ENCODE measurements at places on chromosomes 4 and X. TPM values are rescaled to one million over a fixed set of nuclear protein-coding genes. Genes with fewer than 3 reads are reported as not detected.
A peak's percentile ranks its signal among the peaks of the same experiment; 100 is the strongest.

- no peak for DNase-seq
Observed at GRCh38 chrX:110268886-110269285, 49.0 kb downstream of the AMMECR1 start.

- DNase-seq: no peak
Observed at GRCh38 chr4:75561789-75562188, 5.9 kb downstream of the ODAPH start.

DNA sequence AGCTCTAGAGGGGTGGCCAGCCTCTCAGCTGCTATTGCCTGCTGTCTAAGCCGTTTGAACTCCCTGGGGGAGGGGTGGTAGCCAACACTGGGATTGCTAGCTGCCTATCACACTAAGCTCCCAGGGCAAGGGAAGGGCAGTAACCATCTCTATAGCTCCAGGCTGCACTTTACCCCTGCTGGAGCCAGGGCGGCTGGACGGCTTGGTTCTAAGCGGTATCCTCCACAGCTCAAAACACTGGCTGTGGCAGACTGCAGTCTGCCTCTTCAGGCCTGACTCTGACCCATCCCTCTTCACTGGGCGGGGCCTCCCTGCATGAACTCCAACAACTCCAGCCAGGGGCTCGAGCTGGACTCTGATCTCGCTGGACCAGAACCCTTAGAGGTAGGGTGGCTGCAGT lies 55.3 kb upstream of the GNRHR start:
- no peak for DNase-seq

LINC00632 gene
- polyA plus RNA-seq: 10.1 TPM

UGT2B7 gene
- polyA plus RNA-seq: 0.40 TPM

DNA sequence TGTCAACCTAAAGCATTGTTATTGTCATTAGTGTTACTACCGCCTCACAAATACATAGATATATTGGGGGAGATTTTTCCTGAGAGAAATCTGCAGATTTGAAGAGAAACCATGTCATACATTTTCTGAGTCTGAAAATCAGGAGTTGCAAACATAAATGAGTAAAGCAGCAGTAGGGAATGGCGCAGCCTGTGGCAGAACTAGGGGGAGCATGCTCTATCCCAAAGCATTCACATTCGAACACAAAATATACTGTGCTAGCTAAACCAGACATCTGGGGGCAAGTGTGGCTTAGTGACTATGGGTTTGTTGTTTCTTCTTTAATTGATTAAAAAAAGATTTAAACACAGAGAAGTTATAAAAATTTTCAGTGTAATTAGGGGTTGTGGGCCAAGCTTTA lies 83.2 kb downstream of the CPE start:
- DNase-seq: no peak

- no peak for DNase-seq
Observed at GRCh38 chr4:110020646-110021443, 108.2 kb downstream of the EGF start.

- DNase-seq: peak; percentile 6
Observed at GRCh38 chr4:75412746-75413145, 101.5 kb downstream of the RCHY1 start.

DNA sequence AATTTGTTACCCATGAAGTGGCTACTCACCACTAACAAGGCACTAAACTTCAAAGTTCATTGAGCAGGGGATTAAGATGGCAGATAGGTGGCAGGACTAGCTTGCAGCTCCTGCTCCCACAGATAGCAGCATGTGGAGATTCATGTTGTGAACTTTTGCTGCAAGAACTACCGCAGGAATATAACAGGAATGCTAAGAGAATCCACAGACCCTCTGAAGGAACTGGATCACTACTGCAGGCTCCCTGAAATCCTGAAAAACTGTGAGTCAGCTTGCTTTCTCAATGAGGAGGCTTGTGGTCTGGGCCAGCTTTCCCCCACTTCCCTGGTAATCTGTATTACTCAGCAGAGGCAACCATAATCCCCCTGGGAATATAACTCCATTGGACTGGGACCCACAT lies 118.5 kb upstream of the VCX2 start:
- DNase-seq: no peak

DNA sequence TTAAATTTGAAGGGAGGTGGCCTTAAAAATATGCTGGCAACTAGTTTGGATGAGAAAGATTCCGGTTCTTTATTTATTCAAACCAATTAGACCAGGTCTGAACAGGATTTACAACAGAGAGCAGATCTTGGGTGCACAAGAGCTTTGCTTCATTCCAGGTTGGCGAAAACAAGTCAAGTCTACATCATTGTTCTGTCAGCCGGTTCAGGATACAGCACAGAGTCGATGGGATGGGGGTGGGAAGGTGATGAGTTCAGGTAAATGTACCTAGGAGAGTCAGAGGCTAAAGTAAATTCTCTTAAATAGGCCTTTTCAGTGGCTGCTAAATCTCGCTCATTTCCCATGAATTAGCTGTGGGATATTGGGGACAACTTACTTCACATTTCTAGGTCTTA lies 882 bp upstream of the STIM2 start:
- no peak for DNase-seq

DNA sequence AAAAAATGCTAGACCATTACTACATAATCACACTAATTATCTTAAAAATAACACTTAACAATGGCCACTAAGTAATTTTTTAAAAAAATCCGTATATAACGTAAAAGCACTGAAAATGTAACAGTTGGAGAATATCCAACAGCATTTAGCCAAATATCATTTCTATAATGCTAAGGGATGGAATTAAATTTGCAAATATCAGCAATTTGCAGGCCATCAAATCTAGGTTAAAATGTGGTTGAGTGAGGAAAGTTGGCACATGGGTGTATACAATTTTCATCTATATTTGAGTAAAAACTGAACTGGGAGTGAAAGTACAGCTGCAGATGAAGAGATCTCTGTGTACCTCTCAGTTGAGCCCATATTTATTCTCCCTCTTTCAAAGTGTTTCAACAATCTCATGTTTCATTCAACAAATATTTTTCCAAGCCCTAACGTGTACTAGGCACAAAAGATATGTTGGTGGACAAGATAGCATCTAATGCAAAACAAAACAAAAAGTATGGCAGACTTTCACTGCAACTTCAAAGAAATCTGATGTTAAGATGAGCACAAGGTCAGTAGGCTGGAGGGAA lies 63.0 kb downstream of the MBNL3 start:
- DNase-seq: no peak

- peak; percentile 86 for DNase-seq
Observed at GRCh38 chr4:145299380-145300076, 119.1 kb upstream of the OTUD4 start.

GRCh38 chr4:35124106-35124505 lies 1120.2 kb downstream of the ARAP2 start:
- no peak for DNase-seq

PACRGL gene
- 16.2 TPM for polyA plus RNA-seq

- peak; percentile 68 for DNase-seq
Observed at GRCh38 chr4:143336781-143337599, at the start of gene GAB1. Gene GAB1 (plus strand): TSS chr4:143336876. CDS start chr4:143337189, 313 bp downstream.

GRCh38 chr4:24657768-24658617 lies 73.6 kb upstream of the DHX15 start:
- no peak for DNase-seq

SPINK2 gene
- polyA plus RNA-seq: not detected

GRCh38 chrX:122787231-122787630 lies 396.8 kb upstream of the GRIA3 start:
- peak; percentile 45 for DNase-seq

DNA sequence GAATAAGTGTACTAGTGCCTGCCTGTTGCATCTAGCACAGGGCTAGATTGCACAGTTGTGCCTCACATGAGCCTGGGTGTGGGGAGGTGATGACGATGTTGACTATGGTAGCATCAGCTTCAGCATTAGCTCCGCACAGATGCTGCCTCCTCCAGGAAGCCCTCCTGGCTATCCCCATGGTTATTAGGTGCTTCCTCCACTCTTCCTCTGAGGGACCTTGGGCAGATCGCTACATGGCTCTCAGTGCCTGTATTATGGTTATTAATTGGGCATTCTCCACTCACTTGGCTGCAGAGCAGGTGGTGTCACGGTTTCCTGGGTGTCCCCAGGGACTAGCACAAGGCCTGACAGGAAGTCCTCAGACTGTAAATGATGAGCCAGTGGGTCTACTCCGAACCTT lies 325.6 kb downstream of the ARHGAP10 start:
- no peak for DNase-seq

GRCh38 chrX:154596290-154596929 lies 11.5 kb downstream of the CTAG1A start:
- DNase-seq: no peak

DNA sequence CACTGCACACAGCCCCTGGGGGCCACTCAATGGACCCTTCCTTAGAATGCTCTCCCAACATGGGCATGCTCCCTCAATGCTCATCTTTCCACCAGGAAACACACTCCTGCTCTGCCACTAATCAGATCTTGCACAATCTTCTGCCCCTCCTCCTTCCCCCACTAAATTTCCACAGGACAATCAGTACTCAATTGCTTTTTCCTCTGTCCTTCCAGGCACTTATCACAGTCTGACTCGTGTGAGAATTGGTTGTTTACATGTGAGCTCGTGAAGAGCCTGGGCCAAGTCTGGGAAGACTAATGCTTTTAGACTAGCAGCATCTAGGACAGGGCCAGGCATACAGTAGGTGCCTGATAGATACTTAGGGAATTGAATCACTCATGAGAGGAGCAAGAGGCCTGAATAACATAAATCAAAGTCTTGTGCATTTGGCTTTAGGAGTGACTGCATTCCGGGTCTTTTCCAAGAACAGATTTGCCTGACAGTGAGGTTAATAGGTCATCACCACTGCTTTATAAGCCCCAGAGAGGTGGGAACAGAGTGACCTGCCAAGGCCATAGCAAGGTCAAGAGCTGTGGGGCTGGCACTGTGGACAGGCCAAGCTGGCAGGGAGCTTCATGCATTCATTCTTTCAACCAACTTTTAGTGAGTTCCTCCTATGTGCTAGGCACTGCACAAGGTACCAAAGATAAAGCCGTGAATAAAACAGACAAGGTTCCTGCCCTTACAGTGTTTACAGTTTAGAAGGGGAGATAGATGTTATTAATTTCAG lies 55.0 kb downstream of the PRPS1 start:
- DNase-seq: peak; percentile 43

DNA sequence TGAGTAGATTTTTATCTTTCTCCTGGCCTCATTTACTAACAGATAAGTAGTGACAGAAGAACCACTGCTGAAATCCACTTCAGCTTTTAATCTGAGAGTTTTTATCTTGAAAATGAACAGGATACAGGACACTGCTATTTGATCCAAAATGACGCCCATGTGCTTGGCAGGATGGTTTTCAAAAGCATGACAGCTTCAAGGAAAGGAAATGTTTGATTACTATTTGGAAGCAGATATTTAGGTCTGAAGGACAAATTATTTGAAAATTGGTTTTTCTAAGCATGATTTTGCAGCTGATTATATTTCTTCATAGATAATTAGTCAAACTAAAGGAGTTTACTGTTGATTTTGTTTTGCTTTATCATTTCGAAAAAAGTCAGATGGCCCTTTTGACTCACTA lies 11.1 kb downstream of the PACRGL start:
- DNase-seq: no peak

BMX gene
- 2.7 TPM for polyA plus RNA-seq

DNA sequence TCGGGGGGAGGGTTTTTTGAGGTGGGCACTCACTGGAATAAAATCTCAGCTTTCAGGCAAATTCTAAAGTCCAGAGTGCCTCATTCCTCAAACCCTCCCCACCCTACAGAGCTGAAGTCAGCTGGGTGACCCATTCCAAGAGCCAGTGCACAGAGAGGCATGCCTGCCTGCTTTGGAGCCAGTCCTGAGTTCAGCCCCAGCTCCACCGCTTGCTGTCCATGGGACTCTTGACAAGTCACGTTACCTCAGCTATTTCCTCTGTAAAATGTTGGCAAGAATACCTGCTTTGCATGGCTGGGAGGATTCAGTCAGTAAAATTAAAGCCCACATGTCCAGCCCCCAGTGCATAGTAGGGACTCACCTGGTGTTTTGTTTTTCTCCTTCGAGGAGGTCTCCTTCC lies 125.9 kb upstream of the PJA1 start:
- DNase-seq: no peak

DNA sequence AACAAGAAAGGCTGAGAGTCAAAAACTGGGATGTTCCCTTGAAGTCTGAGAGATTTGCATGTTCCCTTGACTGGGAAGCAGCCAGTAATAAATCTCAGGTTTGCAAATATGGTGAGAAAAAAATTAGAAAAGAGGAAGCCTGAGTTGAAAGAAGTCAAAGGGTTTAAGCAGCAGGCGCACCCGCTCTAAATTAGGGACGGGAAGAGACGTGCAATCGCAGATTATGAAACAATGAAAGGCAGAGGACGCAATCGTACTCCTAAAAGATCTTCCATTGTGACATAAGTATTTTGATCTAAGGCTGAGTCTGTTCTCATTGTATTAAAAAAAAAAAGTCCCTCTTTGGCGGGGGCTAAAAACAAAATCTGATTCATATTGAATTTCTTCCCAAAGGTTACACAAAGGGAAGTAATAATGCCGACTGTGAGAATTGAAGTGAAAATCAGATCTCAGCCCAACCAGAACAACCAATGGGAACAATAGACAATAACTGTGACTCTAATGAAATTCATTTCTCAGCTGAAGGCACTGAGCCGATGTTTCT lies 28.2 kb downstream of the SAT1 start:
- no peak for DNase-seq

RAB9B gene
- polyA plus RNA-seq: 39.3 TPM

MID2 gene
- polyA plus RNA-seq: 8.3 TPM

DNA sequence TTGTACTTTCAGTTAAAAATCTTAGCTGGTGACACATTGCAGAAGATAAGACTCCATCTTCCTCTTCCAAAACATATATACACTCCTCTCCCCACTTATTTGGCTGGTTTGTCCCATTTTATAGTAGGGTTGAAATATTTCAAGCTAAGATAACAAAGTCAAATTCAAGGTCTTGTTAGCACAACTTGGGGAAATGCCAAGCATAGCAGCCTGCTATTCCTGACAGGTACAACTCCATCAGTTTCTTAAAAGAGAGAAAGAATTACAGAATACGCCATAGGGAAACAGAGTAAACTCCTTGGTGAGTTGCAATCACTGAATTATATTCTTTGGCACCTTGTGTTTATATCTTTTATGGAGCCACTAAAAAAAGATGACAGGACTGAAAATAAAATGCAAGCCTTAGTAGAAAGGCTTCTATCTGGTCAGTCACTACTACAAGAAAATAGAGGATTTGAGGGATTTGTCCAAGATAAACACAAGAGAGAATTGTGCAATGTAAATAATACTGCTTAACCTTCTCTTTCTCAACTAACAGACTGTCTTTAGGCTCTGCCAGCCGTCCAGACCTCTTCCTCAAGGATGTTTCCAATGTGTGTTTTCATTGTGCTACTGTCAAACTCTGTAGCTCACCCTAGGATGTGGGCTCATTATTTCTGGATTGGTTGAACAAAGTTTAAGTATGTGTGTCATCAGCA lies 170.3 kb downstream of the VEGFC start:
- no peak for DNase-seq

HTT-AS gene
- not detected for polyA plus RNA-seq

- no peak for DNase-seq
Observed at GRCh38 chr4:86306816-86307215, 53.0 kb downstream of the MAPK10 start.

DNA sequence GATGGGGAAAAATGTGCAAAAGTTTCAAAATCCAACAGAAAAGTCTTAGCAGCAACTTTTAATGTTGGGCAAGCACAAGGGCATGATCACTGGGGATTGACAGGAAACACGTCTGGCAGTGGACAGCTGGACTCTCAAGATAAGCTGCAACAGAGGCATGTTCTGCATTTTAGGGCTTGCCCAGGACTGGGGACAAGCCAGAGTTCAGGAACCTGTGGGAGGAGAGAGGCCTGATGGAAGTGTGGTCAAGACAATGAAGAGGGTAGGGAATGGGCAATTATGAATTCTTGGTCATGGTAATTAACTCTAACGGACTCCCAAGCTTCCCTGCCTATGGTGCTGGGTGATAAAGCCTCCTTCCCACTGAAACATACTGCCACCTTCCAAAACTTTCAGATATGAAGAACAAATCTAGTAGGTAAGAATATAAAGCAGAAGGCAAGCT lies 48.4 kb downstream of the ANXA3 start:
- DNase-seq: no peak

CT45A2 gene
- not detected for polyA plus RNA-seq

All from muscle of back (tissue), 13 donors.